ENCODE measurements at places on chromosomes 5 and 9.

GRCh38 chr5:10489810-10490426 is 48.2 kb downstream of the ROPN1L start:
- DNase-seq: peak; percentile 70

DNA sequence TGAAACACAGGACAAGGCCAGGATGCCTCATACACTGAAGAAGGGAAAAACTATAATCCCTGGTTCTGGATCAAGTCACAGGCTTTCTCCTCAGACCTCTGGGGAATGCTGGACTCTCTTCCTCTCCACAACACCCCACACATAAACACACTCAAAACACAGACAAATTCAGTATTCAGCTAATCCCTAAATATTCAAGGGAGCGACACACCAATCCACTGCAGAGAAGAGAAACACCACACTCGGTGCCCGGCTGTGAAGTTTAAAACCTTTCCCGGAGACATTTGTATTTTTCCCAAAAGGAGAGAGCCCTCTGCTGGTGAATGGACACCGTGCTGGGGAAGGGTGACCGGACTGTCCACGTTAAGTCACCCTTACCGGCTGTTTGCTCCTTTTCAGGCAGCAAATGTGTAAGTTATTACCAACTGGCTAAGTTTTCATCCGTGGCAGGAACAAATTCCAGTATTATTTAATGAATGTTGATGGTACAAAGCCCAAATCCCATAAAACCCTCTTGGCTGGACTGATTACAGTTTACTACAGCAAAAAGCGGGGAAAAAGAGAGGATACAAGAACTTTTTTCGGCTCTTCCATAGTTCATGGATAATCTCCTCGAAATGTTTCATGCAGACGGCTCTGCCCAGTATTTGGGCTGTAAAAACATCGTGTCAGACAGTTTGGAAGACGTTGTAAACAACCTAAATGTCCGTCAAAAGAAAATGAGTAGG is 130.9 kb upstream of the SLC30A5 start:
- peak; percentile 49 for DNase-seq

- DNase-seq: no peak
Measured at GRCh38 chr9:13865869-13866268, 448.1 kb downstream of the NFIB start.

GRCh38 chr5:17184588-17184987 is 32.8 kb upstream of the BASP1 start:
- DNase-seq: no peak

DNA sequence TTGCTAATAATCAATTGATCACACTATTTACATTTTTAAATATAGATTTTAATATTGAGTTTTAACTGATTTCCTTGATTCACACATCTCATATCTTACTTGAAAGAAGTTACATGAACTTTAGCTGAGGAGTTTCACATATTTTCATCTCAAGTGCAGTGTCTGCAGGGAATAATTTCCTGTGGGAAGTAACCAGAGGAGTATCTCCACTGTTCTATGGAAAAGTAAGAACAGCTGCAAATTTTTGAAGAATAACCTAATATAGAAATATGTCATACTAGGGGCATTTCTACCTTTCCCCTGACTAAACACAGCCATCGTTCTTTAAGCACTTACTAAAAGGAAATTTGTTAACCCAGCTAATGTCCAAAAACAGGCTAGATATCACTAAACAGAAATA is 546.4 kb downstream of the EFNA5 start:
- no peak for DNase-seq

- DNase-seq: no peak
Measured at GRCh38 chr5:99019812-99020697, 91.2 kb upstream of the CHD1 start.

DNA sequence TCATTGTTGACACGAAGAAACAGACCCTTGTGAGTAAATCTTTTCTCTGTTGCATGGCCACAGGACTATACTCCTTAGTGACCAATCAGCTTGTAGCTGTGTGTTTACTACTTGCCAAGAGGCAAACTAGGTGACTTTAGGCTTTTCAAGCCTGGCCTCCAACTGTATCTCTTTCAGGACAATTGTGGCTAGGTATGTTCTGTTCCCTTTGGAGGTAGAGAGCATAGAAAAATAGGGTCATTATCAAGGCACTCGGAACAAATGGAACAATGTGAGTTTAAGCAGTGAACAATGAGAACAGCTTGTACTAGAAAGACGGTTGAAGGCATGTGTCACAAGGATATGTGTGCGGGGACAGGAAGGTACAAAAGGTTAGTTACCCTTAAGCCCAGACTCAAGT is 48.1 kb downstream of the SLC46A2 start:
- no peak for DNase-seq

DNA sequence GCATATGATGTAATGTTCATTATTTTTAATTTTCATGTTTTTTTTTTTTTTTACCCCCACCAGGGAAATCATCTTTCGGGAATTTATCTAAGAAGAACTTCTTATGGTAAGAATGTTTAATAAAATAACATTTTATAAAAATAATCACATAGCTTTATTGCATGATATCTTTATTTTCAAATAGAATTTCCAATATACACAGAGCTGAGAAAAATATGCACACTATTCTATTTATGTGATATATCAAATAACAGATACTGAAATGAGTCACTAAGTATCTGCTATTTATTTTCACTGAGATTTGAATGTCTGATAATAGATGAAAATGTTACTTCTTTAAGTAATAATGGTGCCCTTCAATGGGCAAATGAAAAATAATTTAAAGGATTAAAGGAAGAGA is 1217.3 kb downstream of the MAT2B start:
- no peak for DNase-seq

GRCh38 chr9:85114799-85115198 is 445.3 kb downstream of the NTRK2 start:
- DNase-seq: no peak

- DNase-seq: peak; percentile 54
Measured at GRCh38 chr9:133592731-133593409, 16.3 kb downstream of the FAM163B start.

GRCh38 chr5:73215891-73216610 is 43.1 kb downstream of the TMEM174 start:
- DNase-seq: peak; percentile 88

DNA sequence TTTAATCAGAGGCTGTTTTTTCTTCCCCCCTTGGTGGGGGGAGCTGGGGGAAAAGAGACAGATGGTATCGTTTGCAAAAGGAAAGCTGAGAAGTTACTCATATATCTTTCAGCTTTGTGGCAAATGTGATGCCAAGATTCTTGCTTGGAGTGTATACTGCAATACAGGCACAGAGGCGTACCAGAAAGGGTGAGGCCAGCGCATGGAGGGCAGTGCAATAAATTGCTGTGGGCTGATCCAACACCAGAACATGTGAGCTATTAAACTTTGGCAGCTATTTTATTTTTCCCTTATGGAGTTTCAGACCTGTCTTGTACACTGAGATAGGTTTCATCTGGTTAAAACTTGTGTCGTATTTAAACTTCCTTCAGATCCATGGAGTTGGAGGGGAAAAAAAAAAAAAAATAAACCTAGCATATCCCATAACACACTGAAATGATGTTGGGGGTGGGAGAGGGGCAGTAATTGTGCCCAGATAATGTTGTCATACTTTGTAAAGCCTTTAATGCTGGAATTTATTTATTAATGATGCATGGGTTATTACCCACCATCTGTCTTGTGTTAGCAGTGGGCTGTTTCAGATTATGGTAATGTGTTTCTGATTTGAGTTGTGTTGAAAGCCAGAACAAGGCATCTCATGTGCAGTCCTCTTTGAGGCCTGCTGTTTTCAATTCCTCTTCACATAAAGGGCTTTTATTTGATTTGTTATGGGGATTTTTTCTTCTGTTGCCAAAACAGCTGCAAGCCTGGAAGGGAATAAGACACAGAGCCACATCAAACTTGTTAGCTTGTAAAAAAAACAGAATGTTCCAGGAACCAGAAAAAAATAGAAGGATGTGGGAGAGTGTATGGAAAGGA is 891.3 kb downstream of the TLE1 start:
- no peak for DNase-seq

GRCh38 chr9:134689321-134690181 is 47.9 kb downstream of the COL5A1 start:
- peak; percentile 80 for DNase-seq

All from GM13976 (cell line).